ENCODE measurements at places on chromosomes 3 and 15.

GRCh38 chr15:87736401-87736800, 520.1 kb downstream of the NTRK3 start:
- peak; percentile 90 for DNase-seq

DNA sequence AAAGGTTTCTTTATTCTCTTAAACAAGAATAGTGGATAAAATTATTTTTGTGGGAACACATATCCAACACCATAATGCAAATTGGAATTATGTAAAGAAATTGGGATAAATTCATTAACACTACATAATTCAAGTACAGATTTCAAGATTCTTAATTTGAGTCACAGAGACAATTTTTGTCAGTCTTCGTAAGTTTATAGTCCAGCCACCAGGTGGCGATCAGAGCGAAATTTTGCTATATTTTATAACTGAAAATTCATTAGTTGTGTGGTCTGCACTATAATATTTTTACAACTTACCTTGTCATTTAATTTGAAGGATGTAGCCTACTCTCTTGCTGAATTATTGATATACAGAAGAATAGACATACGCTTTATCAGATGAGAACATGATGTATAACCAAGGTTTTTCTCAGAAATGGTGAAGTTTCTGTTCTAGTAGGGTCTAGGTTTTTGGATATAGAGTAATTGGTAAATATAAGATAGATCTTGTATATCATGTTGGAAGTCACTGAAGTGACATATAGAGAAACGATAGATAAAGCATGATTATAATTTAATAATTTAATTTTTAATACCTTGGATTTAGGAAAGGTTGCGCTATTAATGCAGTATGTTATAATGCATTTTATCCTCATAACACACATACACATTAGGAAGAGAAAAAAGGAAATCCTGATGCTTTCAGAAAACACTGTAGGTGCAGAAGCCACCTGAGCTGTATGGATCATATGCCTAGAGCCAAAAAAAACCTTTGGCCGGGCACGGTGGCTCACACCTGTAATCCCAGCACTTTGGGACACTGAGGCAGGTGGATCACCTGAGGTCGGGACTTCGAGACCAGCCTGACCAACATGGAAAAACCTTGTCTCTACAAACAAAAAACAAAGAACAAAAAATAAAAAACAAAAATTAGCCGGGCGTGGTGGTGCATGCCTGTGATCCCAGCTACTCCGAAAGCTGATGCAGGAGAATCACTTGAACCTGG, 31.7 kb downstream of the PLSCR4 start:
- peak; percentile 24 for DNase-seq

DNA sequence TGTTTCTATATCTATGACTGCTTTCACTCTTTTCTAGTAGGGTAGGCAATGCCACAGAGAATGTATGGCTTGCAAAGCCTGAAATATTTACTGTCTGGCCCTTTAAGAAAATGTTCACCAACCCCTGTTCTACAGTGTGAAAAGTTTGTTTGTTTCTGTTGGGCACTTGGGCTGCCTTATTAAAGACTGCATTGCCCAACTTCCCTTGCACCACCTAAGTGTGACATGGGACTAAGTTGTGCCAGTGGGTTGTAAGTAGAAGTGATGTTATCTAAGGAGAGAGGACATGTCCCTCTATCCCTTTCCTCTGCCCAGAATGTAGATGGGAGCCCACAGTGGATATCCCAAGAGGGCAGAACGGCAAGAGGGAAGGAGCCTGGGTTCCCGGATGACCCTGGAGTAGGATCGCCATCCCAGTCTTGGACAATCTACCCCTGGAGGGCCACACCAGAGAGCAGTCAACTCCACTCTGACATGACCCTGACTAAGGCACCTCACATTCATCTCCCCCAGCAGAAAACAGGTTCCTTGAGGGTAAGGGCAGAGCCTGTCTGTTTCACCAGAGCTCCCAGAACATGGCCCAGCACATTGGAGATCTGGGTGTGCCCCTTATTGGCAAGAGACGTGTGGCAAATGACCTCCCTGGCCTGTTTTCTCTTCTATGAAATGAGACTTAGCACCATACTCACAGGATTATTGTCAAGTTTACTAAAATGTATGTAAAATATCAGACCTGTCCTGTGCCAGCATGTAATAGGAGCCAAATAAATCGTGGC, 138.8 kb downstream of the SMAD6 start:
- DNase-seq, result no peak

DNA sequence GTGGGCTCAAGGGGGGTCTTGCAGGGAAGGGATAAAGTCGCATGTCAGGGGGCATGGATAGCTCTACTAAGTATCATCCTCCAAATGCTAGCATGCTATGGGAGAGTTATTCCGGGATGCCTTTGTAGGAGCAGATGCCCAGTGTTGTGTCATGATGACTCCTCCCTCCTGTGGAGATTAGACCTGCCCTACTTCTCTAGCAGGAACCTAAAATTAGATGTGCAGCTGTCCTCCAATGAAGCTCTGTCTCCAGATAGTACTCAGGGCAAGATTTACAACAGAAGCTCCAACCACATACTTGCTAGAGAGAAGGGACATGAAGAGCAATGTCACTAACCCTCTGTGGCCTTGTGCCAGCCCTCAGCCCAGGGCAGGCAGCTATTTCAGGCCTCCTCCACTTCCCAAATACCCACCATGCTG, 82.5 kb downstream of the AGBL1 start:
- DNase-seq, result no peak

DNA sequence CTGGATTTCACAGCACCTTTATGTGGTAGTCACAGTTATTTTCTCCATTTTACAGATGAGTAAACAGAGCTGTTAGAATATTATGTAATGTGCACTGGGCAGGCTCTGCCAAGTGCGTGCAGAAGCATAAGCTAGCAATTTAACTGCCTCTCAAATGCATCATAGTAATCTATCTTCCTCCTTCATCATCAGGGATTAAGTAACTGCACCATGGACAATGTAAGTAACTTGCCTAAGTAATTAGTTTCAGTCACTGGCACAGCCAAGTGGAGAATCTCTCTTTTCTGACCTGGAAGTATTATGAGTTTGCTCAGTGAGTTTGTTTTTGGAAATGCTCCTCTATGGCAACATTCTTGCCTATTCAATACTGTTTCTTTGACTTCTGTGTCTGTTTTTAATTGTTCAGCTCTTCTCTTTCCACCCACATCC, 260.5 kb downstream of the PTPRG start:
- peak; percentile 36 for DNase-seq

DNA sequence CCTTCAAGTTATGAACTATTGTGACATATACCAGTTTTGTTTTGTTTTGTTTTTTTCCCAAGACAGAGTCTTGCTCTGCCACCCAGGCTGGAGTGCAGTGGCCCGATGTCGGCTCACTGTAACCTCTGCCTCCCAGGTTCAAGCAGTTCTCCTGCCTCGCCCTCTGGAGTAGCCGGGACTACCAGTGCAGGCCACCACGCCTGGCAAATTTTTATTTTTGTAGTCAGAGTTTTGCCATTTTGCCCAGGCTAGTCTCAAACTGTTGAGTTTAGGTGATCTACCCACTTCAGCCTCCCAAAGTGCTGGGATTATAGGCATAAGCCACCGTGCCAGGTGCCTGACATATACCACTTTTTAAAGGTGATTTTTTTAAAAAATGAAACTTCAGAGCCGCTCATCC, 74.6 kb downstream of the ARRDC4 start:
- DNase-seq, result no peak

GRCh38 chr3:14488286-14489041, 51.7 kb downstream of the GRIP2 start:
- no peak for DNase-seq

GRCh38 chr3:130941793-130942192, 47.9 kb downstream of the ATP2C1 start:
- no peak for DNase-seq

DNA sequence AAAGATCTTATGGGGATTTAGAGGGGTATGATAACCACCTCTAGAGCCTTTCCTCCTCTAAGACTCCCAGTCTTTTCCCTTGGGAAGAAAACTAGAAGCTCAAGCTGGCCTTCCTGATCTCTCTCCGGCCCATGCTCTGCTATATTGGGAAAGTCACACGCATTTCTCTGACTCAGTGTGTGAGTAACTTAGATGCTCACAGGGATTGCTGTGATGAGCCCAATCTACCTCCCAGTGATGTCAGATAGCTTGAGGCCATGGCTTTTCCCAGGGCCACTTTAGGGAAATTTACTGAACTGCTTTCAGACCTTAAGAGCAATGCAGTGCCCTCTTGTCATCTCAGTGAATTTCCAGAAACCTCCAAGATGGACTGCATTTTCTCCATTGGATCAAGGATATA, 8.6 kb upstream of the ST8SIA2 start:
- DNase-seq, result no peak

DNA sequence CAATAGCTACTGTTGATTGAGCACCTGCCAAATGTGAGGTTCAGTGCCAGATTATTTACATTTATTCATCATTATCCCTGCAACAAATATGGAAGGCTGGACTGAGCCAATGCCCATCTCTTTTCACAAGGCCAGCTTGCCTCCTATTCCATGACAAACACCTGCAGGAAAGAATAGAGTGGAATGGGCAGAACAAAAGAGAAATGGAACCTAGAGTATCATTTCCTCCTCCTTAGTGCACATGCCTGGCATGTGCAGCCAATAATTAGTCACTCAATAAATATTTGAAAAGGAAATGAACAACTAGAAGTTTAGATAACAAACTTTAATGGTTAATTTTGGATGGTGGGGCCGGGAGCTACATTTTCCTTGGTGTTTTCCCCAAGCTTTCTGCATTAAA, 61.4 kb upstream of the MYRIP start:
- no peak for DNase-seq

- no peak for DNase-seq
These were observed 56.7 kb upstream of the ATP2B2 start for GRCh38 chr3:10561946-10562560.

- no peak for DNase-seq
These were observed 259.3 kb downstream of the NAALADL2 start for GRCh38 chr3:175118382-175118941.

DNA sequence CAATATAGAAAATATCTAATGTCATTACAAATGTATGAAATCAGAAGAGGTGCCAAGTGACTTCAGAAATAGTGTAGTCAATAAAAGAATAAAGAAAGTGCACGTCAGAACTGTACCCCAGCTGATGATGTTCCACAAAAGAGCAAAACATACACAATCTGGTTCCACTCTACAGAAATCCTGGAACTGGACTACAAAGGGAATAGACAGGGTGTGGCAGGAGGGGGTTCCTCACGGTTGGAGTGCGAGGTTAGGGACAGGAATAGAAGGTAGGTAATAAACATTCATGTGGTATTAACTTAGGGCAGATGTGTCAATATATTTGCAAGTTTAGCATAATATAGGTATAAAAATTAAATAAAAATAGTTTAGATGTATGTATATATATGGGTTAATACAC, 103.3 kb upstream of the GOLGA6L6 start:
- no peak for DNase-seq

DNA sequence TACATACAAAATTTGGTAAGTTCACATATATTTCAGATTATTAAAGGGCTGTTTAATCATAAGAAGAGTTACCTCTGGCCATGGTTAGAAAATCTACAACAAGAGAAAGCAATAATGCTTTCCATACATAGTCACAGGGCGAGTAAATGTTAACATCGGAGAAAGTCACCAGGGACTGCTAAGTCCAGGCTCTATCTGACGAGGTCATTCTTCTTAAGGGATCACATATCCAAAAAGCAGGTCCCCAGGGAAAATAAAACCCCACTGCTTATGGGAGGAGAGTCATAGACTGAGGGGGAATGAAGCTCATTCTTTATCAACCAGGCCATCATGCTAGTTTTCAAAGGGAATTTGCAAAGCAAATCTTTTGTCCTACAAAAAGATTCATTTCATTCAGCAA, 3.1 kb downstream of the PCYT1A start:
- peak; percentile 6 for DNase-seq

GRCh38 chr3:149634573-149634972, 23.3 kb downstream of the WWTR1 start:
- DNase-seq, result no peak

DNA sequence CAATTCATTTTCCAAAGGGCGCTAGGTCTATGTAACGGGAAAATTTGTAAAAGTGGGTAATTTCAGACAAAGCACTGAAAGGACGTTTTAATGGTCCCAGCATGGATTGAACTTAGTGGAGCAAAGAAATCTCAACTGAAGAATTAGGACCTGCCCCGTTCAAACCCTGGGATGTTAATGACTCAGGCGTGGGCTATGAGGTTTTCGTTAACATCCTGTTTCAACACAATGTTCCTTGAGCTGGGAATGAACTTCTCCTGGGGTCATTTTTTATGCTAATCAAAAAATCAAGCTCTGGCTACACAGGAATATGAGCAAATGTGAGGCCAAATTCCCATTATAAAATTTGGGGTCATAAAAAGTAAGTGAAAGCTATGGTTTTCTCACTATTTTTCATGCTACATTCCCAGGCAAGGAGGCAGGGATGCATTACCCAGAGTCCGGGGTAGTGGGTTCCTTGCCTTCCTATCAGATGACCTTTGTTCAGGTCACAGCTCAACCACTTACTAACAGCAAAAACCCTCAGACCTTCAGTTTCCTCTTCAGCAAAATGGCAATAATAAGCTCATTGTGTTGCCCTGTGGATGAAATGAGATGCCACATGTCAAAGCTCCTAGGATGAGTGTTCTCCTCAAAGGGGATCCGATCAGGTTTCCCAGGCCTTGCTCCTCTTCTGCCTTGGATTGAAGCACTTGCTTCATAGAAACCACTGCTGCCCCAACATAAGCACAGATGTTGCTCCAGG, 271.4 kb downstream of the ARRDC4 start:
- peak; percentile 26 for DNase-seq

GRCh38 chr15:25859838-25860645, 3.1 kb downstream of the ATP10A start:
- DNase-seq, result peak; percentile 6

DNA sequence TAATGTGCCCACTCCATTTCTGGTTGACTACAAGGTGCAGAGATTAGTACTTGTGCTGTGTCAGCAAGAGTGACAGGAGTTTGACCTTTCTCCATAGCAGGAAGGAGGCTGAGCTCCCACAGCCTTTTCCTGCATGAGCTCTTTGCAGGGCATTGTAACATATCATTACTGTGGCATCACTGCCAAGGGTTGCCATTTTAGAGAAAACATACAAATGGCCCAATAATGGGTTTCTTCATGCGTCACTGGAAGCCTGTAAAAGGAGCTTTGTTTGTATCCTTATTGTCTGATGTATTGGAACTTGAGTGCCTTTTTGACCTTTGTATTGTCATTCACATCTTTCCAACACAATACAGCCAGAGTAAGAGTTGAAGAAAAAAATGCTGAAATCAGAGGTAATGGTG, 323.0 kb upstream of the CDIN1 start:
- DNase-seq, result no peak

DNA sequence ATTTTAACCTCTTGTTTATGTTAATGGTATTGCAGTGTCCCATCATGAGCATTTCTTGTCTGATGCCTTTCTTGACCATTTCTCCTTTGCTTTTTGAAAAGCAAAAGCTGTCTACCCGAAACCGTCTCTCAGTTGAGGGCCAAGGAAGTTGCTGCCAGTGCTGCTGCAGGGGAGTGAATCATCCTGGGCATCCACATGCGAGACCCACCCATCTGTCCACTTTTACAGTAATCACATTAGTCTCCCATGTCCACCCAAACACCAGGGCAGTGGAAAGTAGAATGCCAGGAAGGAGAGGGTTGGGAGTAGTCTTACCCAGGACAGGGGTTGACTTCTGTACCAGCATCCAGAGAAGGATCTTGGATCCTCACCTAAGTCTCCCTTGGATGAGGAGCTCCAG, 48.6 kb upstream of the TEX264 start:
- peak; percentile 29 for DNase-seq
